ENCODE measurements at places on chromosomes 12 and 14.

DNA sequence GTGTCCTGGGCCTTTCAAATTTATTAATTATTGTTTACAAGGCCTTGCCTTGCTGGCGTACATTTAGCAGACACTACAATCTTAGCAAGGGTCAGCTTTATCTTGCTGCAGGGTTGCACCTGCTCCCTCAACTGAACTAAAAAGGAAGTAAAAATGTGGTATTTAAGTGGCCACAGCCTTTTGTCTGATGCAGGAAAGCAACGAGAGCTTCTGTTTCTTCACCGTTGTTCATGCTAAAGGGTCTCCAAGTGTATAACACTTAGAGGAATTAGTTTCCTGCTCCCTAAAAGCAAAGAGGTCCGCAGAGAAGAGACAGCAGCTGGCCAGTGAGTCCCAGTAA, 62.8 kb upstream of the EGLN3 start:
- no peak for DNase-seq

DNA sequence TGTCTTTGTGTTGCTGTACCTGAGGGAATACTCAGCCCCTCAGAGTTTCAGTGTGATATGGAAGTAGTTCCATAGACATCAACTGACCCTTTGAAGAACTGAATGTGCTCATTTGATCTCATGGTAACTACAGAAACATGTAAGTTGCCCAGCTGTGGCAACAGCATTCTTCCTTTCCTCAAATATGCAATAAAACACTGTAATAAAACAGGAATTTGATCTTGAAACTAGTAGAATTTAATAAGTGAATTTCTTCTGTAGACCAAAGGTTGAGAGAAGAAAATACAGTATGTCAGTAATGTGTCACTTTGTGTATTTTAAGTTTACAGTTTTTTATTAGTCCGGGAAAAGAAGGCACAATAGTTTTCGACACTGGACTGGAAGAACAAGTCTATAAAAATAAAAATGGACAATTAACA, 31.9 kb downstream of the KCTD10 start:
- DNase-seq = no peak

- no peak for DNase-seq
These were observed 496.5 kb downstream of the FSCB start for GRCh38 chr14:44010595-44010994.

DNA sequence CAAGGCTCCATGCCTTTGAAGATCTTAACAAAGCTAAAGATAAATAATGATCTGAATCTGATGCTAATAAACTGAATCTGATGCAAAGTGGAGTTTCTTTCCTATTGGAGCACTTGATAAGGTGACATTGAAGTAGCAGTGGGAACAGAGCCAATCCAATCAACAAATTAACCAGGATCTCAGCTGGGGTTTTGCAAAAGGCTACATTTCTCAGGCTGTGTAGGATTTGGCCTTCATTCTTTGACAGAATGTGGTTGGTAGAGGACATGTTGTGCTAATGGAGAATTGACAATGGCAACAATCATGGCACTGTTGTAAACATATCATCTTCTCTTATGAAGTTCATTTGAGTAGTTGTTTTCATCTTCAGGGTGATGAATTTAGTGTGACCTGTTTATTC, 164.9 kb downstream of the CCDC91 start:
- DNase-seq = no peak

- no peak for DNase-seq
These were observed 10.0 kb upstream of the TEX22 start for GRCh38 chr14:105388110-105388951.

- DNase-seq = no peak
These were observed 65.5 kb downstream of the LRP6 start for GRCh38 chr12:12201274-12201758.
